D721Med (cell line): ENCODE measurements at places on chromosomes 3 and 15.

DNA sequence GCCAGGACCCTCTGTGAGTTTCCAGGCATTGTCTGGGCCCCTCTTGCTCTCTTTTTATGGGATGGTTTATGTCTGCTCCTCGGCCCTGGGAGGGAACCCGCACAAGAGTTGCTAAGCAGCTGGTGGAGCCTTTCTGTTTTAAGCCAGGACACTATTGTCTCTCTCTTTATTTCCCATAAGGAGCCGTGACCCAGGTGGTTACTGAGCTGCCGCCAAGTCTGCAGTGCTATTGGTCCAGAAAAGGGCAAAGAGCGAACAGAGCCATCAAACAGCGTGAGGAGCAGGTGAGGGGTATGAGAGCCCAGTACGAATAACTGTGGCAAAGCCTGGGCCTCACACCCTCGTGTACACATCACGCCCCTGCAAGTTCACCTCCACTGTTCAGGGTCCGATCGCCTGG lies 280.2 kb downstream of the SHQ1 start:
- no peak for DNase-seq

DNA sequence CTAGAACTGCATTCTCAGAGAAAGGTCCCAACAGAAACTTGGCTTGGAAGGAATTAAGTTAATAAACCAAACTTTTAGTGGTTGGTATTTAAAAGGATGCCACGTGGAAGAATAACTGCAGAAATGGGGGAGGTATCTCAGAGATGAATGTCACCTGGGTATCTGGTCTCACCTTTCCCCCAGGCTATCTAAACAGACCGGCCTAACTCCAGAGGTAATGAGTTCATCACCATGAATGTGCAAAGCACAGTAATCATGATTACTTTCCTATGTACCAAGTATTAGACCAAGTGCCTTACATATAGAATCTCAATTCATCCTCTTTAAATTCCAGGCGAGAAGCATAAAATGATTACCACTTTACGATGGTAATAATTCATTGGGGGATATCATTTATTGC lies 80.8 kb downstream of the FBN1 start:
- no peak for DNase-seq

DNA sequence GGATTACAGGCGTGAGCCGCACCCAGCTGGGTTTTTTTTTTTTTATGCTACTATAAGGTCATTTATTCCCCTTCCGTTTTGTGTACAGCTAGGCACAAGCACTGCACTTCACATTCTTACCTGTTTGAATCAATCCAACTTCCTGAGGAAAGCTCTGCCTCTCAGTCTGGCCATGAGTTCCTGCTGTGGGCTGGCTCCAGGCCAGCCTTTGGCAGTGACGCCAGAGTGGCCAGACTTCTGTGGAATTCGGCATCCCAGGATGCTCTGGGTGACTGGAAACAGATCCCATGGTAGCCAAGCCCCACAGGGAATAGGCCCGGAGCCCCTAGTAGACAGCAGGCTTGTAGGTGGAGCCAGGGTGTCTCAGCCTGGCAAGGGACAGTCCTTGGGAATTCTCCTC lies 21.5 kb upstream of the TIMP4 start:
- DNase-seq: no peak

DNA sequence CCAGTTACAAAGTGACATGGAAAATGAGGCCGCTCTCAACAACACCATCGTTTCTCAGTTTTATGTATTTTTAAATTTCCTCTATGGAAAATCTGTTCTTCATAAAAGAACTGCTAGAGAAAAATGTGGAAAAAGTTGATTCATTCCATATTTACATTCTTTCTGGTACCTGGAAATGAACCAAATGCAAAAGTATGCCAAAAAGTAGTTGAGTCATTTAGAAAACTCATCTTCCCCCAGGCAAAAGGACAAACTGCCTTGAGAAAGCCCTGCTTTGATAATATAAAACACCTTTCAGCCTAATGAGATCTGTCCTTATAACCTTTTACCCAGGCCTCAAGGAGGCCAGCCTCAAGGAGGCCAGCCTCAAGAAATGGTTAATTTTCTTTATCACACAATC lies 283.0 kb upstream of the VEPH1 start:
- DNase-seq: no peak

DNA sequence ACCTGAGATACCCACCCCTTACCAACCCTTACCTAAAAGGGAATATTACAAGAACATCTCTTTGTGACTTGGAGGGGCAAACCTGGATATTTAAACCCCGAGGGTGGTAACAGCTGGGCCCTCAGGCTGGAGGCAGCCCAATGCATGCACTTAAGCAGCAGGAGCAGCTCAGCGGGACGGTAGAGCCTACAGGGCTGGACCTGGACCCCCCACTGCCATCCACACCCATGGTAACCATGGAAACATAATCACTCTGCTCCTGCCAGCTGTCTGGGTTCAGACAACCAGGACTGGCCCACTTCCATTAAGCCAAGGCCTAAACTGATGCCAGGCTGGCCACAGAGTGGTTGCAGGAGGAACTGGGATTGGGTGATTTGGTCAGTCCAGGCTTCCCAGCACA lies 52.8 kb downstream of the ETFA start:
- DNase-seq: no peak

DNA sequence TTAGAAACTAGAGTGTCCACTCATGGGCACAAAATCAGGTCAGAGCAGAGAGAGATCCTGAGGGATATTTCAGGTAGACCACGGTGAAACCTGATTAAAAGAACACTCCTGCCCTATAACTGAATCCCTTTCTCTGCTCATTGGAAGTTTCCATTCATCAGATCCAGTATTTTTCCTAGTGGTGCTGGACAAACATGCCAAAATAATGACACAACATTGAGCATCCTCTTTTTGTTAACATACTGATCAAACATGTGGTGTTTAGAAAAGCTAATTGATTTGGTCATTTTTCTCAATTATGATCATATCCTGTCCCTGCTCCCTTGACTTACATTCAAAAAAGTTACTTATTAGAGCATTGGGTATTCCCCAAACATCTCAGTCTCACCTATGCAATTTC lies 27.2 kb downstream of the PTX3 start:
- no peak for DNase-seq

GRCh38 chr3:98690876-98691275 lies 72.3 kb upstream of the ST3GAL6 start:
- no peak for DNase-seq

GRCh38 chr15:49752517-49752916 lies 131.7 kb downstream of the DTWD1 start:
- DNase-seq: no peak

- no peak for DNase-seq
Measured at GRCh38 chr3:100384733-100385525, 16.0 kb downstream of the TOMM70 start.

DNA sequence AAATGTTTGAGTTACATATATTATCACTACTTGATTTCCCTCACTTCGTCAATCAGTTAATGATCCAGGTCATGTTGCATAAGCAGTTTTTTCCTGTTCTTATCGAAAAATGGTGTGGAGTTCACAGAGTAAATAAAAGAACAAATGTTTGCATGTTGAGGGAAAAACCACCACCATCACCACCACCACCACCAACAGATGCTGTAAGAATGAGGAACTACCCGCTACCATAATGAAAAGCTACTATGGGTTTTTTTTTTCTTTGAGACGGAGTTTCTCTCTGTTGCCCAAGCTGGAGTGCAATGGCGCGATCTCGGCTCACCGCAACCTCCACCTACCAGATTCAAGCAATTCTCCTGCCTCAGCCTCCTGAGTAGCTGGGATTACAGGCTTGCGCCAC lies 27.6 kb downstream of the RUBCN start:
- DNase-seq: no peak

- no peak for DNase-seq
Measured at GRCh38 chr15:49288391-49288790, 118.3 kb downstream of the GALK2 start.

GRCh38 chr3:191531434-191531972 lies 70.5 kb downstream of the PYDC2 start:
- DNase-seq: no peak

- no peak for DNase-seq
Measured at GRCh38 chr3:193574488-193575070, 18.4 kb upstream of the OPA1 start.

- no peak for DNase-seq
Measured at GRCh38 chr3:158737976-158738615, 5.8 kb upstream of the RARRES1 start.

DNA sequence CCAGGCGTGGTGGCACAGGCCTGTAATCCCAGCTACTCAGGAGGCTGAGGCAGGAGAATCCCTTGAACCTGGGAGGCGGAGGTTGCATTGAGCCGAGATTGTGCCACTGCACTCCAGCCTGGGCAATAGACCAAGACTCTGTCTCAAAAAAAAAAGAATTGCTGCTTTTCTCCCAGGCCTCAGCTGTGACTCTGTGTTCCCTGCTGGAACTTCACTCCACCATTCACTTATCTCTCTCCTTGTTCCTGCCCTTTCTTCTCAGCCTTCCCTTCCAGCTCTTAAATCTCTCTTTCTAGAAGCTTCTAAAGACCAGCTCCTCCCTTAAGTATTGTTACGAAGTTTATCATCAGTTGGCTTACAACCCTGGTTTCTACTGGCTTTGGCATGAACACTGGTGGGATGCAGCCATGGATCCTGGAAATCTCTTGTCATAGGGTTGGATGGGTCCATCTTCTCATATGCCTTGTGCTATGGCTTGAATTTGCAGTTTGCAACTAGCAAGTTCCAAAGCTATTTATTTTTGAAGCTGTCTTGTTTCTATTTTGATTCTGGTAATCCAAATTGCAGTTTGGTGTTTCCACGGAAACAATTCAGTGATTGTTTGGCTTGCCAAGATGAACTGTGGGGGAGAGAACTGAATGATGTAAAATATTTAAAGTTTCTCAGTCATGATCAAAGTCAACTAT lies 10.5 kb downstream of the C3orf62 start:
- DNase-seq: no peak

GRCh38 chr3:120196812-120197211 lies 88.2 kb downstream of the GPR156 start:
- DNase-seq: no peak

DNA sequence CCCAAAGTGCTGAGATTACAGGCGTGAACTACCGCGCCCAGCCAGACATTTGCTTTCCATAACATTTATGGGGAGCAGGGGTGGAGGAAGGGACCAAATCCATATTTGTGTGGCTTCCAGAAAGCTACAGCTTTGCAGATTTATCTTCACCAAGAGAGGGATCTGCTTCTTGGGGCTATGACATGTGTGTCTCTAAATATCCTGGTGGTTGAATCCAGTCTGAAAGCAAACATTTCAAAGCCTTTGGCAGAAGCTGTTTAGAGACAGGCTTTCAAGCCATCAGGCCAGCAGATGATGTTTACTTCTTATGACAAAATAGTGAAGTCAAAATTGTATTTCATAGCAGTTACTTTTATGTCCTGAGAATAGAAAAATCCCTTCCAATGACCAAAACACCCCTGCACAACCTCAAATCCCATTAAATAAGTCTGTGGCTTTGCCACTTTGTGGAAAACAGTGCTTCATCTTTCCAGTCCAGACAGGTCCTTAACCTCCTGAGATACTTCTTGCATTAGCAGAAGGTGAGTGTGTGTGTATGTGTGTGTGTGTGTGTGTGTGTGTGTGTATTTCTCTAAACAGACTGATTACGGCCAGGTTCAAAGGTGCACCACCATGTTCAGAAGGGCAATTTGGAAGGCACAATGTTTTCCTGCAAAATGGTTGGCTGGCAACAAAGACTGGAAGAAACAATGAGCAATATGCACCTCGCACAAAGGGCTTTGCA lies 191.4 kb upstream of the LRIG1 start:
- no peak for DNase-seq

DNA sequence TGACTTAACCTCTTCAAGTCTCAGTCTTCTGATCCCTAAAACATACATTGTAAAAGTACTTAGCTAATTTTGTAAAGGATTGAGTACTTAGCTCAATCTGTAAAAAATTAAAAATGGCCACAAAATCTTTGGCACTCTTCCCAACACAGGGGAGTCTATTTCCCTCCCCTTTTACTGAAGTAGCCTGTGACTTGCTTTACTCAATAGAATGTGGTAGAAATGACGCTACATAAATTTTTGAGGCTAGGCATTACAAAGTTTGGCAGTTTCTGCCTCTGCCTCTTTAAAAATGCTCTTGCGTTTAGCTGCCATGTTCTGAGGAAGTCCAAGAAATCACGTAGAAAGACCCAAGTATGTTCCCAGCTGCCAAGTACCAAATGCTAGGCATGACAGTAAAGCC lies 80.2 kb downstream of the CBLB start:
- no peak for DNase-seq

DNA sequence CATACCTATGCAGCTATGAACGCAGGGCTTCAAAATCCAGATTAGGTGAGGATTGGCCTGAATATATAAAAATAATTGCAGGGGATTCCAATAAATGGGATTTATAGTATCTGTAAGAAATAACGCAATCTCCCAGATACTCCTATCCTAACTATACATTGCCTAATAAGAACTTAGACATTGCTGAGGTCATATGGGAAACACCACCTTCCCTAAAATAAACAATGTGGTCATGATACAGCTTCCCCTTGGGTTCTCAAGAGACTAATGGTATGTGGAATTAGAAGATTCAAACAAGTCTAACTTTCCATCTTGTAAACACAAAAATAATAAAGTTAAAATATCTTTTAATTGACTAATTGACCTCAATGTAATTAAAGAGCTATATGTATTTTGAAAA lies 28.2 kb downstream of the UBE3A start:
- no peak for DNase-seq

- no peak for DNase-seq
Measured at GRCh38 chr3:64505419-64505818, 182.4 kb downstream of the ADAMTS9 start.

DNA sequence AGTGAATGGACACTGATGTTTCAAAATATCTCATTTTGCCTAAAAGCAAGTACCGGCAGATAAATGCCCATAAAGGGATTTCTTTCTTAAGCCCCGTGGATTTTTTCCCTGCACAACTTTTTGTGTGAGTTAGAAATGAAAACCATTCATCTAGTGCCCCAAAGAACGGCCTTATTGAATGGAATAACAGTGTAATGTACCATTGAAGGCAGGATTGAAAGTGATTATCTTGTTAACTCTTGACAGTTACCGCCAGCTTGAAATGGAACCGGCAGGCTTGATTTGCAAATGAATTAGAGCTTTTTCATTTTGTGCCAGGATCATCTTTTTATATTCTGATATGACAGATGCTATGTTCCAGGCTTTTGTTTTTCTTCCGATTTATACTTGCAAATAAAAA lies 162.2 kb downstream of the RSRC1 start:
- no peak for DNase-seq

GRCh38 chr15:99438224-99438585 lies 127.6 kb upstream of the MEF2A start:
- no peak for DNase-seq

DNA sequence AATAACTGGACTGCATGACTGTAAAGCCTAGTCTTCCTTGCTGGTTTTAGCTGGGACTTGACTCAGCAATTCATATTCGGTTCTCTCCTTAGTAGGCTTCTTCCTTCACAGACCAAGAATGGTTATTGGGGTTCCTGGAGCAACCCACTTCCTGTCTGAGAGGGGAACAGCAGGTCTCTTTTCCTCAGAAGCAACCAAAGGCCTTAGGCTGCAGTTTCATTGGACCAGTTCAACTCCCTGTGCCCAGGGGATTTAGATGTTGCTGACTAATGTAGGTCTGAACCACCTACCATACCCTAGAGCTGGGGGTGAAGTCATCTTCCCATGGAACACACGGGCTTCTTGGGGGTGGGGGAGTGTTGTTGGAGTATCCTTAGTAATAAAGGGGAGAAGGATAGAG lies 84.0 kb upstream of the SKOR1 start:
- DNase-seq: no peak
